Stimulated activated CD4-positive, alpha-beta T cell treated with anti-CD3 and anti-CD28 coated beads, TNF-alpha, amount 100 ng/mL, for 24 hours (primary cell): ENCODE measurements at places on chromosomes 2 and 18.
A peak's percentile ranks its signal among the peaks of the same experiment; 100 is the strongest.

- no peak for DNase-seq
Observed at GRCh38 chr2:160417745-160418397, 75.7 kb downstream of the RBMS1 start.

DNA sequence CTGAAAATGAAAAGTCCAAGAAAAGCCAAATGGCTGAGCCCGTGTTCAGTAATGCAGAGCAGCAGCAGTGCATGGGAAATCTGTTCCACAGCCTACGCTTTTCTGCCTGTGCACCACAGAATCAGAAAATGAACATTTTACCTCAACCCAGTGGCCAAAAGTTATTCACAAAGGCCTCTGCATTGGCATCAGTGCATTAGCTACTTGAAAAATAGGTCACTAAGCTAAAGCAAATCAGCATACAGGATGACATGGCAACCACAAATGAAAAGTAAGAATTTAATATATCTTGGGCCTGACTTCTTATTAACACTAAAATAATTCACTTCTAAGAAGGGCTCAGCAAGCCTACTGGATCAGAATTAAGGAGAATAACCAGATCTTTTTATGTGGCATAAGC lies 1145.3 kb upstream of the CHAC2 start:
- DNase-seq, result no peak

GRCh38 chr18:35197296-35197695 lies 43.5 kb upstream of the ZNF397 start:
- no peak for DNase-seq

DNA sequence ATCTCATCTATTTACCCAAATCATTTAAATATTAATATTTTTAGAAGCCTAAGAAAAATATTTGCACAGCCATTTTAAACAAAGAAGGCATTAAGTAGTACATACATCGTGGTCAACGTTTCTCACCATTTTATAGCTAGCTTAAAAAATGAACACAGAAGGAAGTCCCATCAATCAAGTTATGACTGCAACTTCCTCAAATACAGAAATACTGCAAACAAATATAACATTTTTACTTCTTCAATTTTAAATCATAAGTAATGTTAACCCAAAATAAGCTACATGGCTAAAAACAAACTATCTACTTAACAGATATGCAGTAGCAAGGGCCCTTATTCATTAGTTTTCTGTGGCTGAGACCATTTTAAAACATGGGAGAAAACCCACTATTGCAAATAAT lies 30.6 kb downstream of the ITSN2 start:
- no peak for DNase-seq

DNA sequence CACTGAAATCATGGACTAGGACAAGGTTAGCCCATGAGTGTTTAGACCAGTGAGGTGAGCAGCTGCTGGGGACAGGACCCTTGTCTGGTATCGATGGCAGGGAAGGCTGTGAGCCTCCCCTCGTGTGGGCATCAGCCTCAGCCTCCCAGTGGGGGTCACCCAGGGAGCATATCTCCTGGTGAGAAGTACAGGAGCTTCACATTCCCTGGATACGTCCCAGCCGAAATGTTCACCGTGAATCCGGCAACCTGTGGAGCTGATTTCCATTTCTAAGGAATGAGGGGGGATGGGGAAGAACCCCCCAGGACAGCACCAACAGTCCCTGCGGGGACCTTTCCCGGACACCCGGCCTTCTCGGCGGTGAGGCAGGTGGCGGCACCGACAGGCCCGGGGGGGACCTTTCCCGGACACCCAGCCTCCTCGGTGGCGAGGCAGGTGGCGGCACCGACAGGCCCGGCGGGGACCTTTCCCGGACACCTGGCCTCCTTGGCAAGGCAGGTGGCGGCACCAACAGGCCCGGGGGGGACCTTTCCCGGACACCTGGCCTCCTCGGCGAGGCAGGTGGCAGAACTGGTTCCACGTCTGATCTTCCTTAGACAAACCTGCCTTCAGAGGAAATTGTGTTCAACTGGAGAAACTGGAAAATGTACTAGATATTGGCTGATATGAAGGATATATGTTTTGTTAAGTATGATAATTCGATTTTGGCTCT lies 21.2 kb downstream of the RTP5 start:
- no peak for DNase-seq

- no peak for DNase-seq
Observed at GRCh38 chr2:235070063-235070706, 118.4 kb downstream of the SH3BP4 start.

GRCh38 chr2:203650860-203651613 lies 55.4 kb upstream of the CD28 start:
- DNase-seq, result no peak

DNA sequence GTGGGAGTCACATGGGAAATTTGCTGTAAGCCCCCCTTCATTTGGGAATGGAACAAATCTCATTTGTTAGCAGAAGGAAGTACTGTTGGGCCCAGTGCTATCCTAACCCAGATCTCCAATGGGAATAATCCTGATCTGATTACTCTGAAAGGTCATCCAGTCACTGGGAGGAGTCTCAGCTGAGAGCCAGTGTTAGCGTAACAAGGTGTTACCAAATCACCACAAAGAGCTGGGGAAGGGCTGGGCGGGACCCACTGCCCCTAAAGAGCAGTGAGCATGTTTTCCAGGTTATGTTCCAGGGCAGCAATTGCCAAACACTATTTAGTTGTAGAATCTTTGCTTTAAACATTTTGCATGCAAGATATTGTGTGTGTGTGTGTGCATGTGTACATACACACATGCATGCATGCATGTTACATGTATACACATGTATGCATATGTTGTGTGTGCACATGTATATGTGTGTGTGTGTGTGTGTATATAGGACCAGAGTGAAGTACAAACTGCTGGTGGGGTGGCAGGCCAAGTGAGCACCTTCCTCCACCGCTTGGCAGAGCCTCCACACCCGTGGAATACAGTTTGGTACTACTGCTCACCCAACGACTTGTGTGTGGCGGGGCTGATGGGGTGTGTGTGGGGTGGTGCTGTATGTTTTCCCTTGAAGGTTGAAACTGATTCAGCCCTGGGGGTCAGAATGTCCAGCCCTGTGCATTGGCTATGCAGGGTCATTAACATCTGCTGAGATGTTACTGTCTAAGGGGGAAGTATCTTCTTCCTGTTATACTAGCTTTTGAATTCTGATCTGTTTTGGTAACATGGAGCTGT lies 15.2 kb downstream of the INPP5D start:
- no peak for DNase-seq

DNA sequence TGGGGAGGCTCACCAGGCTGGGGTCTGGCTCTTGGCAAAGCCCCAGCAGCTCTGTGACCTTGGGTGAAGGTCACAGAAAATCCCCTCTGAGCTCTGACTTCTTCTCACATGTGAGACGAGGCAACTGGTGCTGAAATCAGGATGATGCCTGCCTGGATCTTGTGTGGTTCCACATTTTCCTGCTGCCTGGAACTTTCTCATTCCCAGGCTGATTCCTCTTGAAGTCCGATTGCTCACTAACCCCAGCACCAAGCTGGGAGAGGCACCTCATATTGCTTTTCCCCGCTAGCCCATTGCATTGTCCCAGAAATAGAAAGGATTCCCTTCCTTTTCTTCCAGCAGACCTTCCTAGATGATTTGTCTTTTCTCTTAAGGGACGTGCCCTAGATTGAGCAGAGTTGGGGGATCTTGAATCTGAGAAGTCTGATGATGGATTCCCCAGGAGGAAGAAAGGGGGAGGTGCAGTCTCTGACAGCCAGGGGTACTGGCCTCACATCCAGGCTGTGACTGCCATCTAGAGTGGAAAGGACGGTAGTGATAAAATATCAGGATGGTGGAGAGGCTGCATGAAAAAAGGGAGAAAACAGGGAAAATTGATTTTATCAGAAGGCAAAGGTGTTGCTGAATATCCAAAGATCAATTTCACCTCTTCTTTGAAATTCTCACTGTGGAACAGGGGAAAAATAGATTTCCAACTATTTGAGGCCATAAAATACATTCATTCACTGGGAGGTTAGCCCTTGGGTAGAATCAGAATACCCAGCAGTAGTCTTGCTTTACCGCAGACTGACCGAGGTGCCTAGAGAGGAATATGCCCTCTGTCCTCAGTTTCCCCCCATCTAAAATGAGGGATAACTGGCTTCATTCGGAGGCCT lies 96.3 kb downstream of the FAM210A start:
- peak; percentile 37 for DNase-seq

- DNase-seq, result no peak
Observed at GRCh38 chr18:2070631-2071030, 500.7 kb downstream of the METTL4 start.

GRCh38 chr2:27038012-27038411 lies 5.2 kb downstream of the TMEM214 start:
- no peak for DNase-seq

GRCh38 chr2:189763908-189764661 lies 1.5 kb upstream of the OSGEPL1 start:
- DNase-seq, result no peak

DNA sequence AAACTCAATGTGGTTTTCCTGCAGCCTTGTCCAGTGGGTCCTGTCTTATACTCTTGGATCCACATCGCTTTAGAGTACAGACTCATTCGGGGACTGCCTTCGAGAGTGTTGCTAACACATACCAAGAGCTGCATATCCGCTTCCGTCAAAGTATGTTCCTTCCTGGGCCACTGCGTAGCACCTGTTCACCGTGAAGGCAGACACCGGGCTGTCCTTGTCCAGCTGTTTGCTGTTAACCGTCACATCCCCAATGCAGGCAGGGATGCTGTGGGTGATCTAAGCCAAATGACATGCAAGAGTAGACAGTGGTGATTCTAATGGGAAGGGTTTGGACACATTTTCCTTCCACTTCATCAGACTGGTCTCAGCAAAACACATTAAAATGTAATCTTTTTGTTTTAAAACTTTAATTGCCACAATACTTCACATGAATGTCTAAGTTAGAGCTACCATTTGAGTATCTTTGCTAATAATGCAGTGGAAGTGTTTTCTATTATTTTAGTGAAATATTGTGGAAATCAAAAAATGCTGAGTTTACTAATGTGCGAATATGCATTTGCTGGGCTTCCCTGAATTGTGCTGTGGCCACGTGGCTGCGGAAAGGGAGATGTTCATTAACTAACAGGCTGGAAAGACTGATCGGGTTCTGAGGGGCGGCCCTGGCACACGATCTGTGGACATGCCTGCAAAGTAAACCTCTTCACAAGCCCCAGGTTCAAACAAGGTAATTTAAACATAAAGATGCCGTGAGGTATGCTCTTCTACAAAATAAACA lies 169.1 kb downstream of the LAMA1 start:
- no peak for DNase-seq

- DNase-seq, result no peak
Observed at GRCh38 chr18:57970356-57971095, 73.5 kb upstream of the NEDD4L start.

GRCh38 chr2:131039908-131040660 lies 53.2 kb downstream of the FAM168B start:
- peak; percentile 26 for DNase-seq

GRCh38 chr2:209578394-209579001 lies 154.7 kb downstream of the MAP2 start:
- no peak for DNase-seq

GRCh38 chr2:7691961-7692656 lies 774.9 kb downstream of the RNF144A start:
- no peak for DNase-seq

GRCh38 chr18:39960550-39960949 lies 1994.5 kb upstream of the PIK3C3 start:
- DNase-seq, result no peak

DNA sequence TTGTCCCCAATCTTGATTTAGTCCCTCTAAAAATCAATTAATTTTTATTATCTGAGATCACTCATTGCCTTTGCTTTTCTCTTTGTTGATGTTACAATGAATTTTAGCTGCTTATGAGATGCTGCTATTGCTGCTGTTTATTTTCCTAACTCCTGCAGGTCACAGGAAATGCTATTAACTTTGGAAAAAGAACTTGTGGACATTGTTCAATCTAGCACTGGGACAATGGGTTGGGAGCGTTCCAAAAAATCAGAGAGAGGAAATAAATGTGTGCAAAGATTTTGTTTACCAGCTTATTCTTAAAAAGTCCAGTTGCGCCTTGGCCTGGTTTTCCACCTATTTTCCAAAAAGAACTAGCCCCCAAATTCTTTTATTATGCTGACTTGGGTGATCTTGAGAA lies 268.3 kb downstream of the PTH2R start:
- no peak for DNase-seq

DNA sequence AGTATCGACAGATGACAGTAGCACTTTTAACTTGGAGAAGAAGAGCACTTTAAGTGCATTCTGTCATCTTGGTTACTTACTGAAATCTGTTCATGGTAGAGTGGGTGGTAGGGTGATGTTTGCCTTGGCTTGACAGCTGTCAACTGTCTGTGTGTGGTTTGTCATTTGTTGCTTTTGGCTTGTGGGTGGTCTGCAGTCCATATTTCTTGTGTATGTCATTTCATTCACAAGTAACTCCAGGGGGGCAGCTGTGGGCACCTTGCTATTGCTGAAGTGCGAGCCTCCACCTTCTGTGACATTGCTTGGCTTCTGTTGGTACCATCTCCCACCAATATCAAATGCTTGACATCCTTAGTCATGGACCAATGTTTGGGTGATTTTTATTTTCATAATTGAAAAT lies 311.6 kb upstream of the NRP2 start:
- no peak for DNase-seq

DNA sequence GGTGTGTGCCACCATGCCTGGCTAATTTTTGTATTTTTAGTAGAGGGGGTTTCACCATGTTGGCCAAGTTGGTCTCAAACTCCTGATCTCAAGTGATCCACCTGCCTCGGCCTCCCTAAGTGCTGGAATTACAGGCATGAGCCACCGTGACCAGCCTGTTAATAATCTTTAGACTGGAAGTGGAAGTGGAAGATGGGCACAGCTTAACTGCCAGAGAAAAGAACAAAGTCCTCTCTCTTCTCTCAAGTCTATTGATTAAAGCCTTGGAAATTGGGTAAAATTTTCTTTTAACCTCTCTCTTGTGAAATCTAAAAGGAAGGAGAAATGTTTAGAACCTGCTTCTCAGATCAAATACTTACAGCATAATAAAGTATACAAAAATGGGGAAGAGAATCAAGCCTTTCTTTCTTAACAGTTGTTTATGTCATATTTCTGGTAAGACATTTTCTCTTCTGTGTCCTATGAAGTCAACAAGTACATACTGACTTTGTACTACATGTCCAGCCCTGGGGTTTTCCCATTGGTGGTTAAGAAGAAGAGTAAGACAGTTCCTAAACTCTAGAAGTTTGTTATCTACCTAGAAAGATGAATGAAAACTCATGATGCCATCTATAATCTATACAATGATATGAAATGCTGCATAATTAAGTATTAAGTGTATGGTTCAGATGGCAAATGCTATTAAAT lies 4.6 kb downstream of the TMEM169 start:
- no peak for DNase-seq

DNA sequence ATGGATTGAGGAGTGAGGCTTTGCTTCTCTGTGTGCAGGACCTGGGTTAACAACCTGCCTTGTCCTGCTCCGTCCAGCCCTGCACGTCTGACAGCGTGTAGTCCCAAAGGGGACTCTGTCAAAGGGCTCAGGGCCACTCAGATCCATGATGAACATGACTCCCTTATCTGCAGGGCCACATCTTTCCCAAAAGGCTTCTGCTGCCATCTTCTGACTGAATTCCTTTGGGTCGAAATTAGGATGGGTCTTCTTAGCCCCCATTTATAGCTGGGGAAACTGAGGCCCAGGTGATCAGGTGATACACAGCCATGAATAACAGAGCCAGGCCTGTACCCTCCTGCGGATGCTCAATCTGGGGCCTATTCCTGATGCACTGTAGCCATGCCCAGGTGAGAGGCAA lies 109.2 kb downstream of the CELF4 start:
- DNase-seq, result no peak
